NB4 (cell line): ENCODE measurements at places on chromosomes 13 and 19.

GRCh38 chr19:21463449-21464105, 41.8 kb upstream of the ZNF429 start:
- DNase-seq = no peak

DNA sequence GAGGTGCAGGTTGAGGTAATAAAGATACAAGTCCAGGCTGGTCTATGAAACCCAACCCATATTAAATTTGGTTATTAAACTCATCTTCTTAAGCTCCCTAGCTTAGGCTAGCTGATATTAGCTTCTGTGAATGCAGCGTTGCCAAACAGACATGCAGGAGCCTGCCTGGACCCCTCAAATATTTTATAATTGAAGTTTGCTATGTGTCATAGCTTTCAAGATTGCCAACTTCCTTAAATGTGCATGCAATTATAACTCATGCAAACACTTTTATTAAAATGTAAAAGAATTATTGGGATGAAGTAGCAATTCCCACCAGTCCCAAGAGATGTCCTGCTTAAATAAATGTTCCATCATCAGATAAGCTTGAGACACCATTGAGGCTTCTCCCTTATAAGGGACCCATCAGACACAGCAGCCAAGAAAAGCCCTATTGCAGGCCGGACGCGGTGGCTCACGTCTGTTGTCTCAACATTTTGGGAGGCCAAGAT, 51.3 kb downstream of the MBNL2 start:
- DNase-seq = no peak

GRCh38 chr13:27250833-27251165, 559 bp upstream of the RPL21 start:
- DNase-seq = no peak

DNA sequence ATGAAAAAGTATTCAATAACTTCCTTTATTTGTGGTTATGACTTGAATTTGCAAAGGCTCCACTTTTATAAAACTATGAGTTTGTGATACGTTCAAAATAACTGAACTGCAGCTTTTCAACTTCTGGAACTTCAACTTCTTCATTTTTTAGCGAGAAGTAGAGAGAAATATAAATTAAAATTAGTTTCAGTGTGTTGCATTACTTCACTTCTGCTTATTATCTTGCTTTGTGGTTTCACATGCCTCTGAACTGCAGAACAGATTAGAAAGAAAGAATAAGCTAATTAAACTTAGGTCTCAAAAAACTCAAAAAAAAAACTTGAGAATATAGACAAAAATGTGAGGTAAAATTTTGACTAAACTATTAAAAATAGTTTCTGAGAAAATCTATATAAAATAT, 1073.4 kb downstream of the PCDH17 start:
- no peak for DNase-seq

GRCh38 chr13:49240017-49240416, 7.7 kb upstream of the CDADC1 start:
- DNase-seq = peak; percentile 64

DNA sequence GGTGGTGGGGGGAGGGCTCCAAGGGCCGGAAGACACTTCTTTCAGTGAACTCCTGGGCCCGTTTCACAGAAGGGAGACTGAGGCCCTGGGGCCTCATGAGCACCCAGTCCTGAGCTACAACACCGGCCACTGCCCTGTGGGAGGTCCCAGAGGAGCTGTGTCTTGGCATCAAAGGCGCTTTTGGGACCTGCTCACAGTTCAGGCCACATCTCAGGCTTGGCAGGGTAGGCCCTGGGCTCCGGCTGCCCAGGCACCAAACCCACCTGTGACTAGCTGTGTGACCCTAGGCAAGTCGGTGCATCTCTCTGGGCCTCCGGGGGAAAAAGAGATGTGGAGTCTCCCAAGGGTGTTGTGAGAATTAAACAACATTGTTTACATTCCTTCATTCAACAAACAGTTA, 29.5 kb downstream of the NFILZ start:
- DNase-seq = no peak

DNA sequence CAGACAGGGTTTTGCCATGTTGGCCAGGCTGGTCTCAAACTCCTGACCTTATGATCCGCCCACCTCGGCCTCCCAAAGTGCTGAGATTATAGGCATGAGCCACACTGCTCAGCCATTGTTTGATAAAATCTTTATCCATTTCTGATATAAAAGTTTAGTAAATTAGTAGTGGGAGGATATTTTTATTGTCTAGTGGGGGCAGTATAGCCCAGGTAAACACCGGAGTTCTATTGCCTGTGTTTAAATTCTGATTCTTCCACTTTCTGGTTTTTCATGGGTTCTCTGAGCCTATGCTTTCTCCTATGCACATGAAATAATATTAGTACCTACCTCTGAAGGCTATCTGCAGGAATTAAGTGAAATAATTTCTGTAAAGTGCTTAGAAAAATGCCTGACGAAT, 20.1 kb upstream of the ARHGEF18 start:
- peak; percentile 50 for DNase-seq

- DNase-seq = no peak
Observed at GRCh38 chr19:40466985-40467734, at the start of gene SPTBN4. Gene SPTBN4, plus strand, starts transcription at chr19:40467001. Its CDS starts 5,621 bp downstream, at chr19:40472622.

DNA sequence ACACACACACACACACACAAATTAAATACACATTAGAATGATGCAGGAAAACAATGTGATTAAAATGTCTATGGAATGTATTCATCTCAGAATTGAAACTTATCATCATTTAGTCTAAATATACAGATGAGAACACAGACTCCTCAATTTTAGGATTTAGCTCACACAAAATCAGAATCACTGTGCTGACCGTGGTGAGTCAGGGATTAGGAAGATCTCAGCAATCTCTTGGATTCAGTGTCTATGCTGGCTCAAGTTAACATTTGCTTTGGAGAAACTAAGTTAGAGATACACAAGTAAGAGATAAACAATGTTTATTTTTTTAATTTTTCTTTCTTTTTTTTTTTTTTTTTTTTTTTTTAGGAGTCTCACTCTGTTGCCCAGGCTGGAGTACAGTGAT, 323.6 kb downstream of the KLF12 start:
- no peak for DNase-seq

- no peak for DNase-seq
Observed at GRCh38 chr13:78596736-78597601, 6.4 kb downstream of the POU4F1 start.

GRCh38 chr13:37959284-37959683, 89.7 kb upstream of the TRPC4 start:
- no peak for DNase-seq

- no peak for DNase-seq
Observed at GRCh38 chr13:98014766-98015165, 61.3 kb downstream of the IPO5 start.

DNA sequence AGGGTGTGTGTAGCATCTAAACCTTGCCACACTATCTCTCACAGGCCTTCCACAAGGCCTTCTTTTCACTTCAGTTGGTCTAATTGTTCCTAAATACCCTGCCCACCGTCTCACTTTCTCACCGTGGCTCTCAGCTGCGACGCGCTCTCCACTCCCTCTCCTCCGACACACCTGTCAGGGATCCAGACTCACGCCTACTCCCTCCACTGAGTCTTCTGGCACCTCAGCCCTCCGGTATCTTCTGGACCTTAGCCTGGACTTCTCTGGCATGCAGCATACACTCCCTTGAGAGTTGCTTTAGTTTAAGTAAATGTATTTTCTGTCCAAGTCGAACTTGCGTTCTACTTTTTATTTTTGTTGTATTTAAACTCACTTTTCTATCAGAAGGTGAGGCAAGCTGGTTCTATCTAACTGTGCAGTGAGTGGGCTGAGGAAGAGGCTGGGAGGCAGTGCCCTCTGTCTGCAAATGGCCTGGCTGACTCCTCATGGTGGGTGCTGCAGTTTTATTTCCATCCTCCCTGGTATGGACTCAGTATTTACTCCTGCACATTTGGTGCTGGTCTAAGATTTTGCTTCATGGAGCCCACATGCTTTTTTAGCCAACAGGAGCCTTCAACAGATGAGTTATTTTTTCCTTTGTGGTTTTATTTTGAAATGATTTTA, 28.5 kb upstream of the ARGLU1 start:
- DNase-seq = no peak
